ENCODE measurements at places on chromosomes 4 and X. TPM values are rescaled to one million over a fixed set of nuclear protein-coding genes. Genes with fewer than 3 reads are reported as not detected.

Gene NPFFR2
- total RNA-seq: not detected

Gene KLHL4
- 0.43 TPM for total RNA-seq

Gene S100G
- total RNA-seq: not detected

Gene HTRA3
- total RNA-seq: 10.4 TPM

Gene SASH3
- not detected for total RNA-seq

Gene TMPRSS11A
- not detected for total RNA-seq

Gene SLITRK2
- total RNA-seq: not detected

Gene XK
- total RNA-seq: under 0.01 TPM

Gene PPP2R2C
- total RNA-seq: not detected

Gene F8A1
- 1.1 TPM for total RNA-seq

Gene SLC2A9
- total RNA-seq: 4.3 TPM

Gene PPEF2
- not detected for total RNA-seq

Data from smooth muscle cell of bladder (primary cell).